ENCODE measurements at places on chromosomes 6 and 20. TPM values are rescaled to one million over a fixed set of nuclear protein-coding genes. Genes with fewer than 3 reads are reported as not detected.

The EEF1A2 gene
- not detected for total RNA-seq

The ABHD16B gene
- not detected for total RNA-seq

The LPIN3 gene
- 10.0 TPM for total RNA-seq

The PLG gene
- total RNA-seq, result not detected

The PRSS35 gene
- total RNA-seq, result 0.56 TPM

The STX16 gene
- 20.4 TPM for total RNA-seq

The MATN4 gene
- total RNA-seq, result not detected

The ADGB gene
- not detected for total RNA-seq

The DDX43 gene
- 2.3 TPM for total RNA-seq

The MTFR2 gene
- 1.5 TPM for total RNA-seq

The GABRR1 gene
- not detected for total RNA-seq

The TGM3 gene
- not detected for total RNA-seq

The SENP6 gene
- 44.1 TPM for total RNA-seq

The GRIK2 gene
- 0.44 TPM for total RNA-seq

The WFDC10B gene
- total RNA-seq, result not detected

The NOTCH4 gene
- 5.3 TPM for total RNA-seq

The SCUBE3 gene
- 2.9 TPM for total RNA-seq

The SLC17A9 gene
- total RNA-seq, result 0.81 TPM

The GSTA1 gene
- total RNA-seq, result not detected

The FOXA2 gene
- total RNA-seq, result not detected

The CENPW gene
- total RNA-seq, result 0.64 TPM

The SLC17A4 gene
- total RNA-seq, result not detected

The CGA gene
- total RNA-seq, result not detected

The TP53TG5 gene
- total RNA-seq, result not detected

The LCA5 gene
- total RNA-seq, result 4.7 TPM

The MAPK14 gene
- total RNA-seq, result 32.0 TPM

The CALHM6 gene
- total RNA-seq, result 2.8 TPM

The PTGIS gene
- total RNA-seq, result 33.8 TPM

Measured in cardiac ventricle fibroblast (primary cell).